ENCODE measurements at places on chromosomes 7 and 10.

GRCh38 chr7:151304856-151305255 lies 36.8 kb upstream of the NUB1 start:
- DNase-seq, result no peak

DNA sequence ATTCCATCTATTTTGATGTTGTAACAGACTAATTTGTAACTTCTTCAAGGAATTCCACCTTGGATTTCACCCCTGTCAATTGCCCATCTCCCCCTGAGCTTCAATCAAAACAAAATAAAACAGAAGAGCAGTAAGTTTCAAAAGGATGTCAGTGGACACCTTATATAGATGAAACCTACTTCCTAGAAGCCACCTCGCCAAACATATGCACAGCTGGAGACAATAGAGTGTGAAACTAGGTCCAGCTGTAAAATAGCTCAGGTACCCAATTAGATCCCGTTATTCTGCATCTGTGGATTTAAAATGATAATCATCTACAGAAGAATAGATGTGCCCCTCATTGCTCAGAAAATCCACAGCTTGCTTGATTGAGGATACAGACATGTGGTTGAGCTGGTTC lies 598.6 kb downstream of the SH2D4B start:
- no peak for DNase-seq

DNA sequence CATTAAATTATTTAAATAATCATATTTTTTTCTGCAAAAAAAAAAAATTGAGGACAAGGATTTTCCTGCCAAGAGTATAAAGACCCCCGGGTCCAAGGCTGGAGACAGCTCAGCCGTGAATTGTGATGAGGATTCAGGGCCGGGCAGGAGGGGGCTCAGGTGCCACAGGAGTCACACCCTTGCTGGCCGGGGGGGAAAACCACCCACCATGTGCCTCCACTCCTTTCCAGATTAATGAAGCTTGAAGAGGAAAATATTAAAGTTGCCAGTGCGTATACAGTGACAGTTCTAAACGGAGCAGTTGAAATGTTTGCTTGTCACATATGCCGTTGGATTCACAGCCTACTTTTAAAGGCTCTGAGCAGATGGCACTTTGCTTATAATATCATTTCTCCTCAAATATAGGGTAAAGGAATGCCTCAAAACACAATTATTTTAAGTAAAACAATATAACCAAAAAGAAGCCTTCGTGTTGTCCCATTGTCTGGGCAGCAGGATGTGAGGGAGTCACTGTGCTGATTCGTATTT lies 49.6 kb downstream of the ADARB2 start:
- no peak for DNase-seq

GRCh38 chr7:27410812-27411544 lies 168.4 kb downstream of the EVX1 start:
- DNase-seq, result no peak

DNA sequence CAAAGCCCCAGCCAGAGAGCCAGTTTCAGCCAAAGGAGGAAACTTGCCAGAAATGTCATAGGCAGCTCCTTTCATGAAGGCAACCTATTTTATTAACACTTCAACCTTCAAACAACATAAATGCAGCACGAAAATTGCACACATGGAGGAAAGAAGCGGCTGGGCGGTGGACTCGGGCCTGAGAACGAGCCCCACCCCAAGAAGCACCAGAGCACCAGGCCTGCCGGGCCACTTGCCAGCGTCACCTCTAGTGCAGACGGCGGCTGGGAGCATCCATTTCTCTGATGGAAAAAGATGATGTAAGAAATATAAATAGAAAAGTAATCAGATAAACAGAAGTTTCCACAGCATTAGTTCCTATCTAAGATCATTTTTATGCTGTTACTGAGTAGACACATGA lies 100.0 kb downstream of the TCERG1L start:
- DNase-seq, result no peak

DNA sequence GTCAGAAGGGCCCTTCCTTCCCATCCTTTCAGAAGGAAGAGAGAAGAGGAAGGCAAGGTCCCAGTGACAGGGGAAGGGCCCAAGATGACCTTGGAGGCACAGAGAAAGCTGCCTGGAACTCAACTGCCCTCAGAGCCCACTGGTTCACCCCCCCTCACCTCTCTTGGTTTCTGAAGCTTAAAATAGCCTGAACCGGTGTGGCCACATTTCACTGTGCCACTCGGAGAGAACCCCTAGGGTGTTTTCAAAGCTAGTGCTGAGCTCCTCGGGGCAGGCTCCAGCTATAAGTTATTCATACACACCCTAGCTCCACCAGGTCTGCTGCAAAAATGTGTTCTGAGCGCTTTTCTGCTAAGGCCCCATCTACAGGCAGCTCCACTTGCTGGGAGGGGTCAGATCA lies 60.9 kb upstream of the ADRB1 start:
- no peak for DNase-seq

DNA sequence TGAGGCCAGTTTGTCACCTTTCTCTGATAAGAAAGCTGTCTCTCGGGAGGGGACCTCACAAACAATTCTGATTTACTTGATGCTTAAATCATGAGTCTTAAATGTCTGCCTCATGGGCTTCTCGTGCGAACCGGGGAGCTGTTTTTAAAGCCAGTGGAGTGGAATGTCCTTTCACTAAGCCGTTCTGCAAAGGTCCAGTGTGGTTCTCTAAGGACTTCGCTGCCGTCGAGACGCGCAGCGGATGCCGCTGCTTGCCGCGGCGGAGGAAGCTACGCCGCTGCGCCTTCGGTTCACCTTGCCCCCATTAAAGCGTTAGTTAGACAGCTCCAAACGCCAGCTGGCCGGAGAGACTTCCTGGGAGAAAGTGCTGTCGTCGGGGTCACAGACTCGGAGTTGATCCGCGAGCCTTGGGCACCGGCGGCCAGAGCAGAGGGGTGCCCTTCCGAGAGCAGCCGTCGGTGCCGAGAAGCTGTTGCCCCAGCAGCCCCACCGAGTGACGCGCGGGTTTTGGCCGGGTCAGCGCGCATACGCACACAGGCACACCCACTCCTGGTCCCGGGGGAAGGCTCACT lies 1.3 kb upstream of the HMX3 start:
- DNase-seq, result no peak

- DNase-seq, result no peak
Observed at GRCh38 chr7:107527196-107527595, 36.5 kb downstream of the COG5 start.

DNA sequence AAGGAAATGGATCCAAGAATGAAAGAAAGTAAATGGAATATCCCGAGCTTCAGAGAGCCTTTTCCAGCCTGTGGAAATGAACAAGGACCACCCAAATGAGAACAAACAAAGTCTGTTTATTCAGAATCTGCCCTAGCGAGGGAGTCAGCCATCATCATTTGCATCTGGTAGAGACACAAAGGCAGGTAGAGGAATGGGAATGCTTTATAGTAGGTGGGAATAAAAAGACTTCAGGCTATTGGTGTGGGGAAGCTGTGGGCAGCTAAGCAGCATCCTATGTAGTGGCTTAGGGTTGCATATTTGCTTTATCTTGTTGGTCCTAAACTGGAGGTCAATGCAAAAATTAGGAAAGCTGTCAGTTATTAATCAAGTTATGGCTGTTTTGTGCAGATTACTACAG lies 9.2 kb upstream of the MRLN start:
- DNase-seq, result no peak

- no peak for DNase-seq
Observed at GRCh38 chr10:123390874-123391273, 236.7 kb downstream of the BUB3 start.

DNA sequence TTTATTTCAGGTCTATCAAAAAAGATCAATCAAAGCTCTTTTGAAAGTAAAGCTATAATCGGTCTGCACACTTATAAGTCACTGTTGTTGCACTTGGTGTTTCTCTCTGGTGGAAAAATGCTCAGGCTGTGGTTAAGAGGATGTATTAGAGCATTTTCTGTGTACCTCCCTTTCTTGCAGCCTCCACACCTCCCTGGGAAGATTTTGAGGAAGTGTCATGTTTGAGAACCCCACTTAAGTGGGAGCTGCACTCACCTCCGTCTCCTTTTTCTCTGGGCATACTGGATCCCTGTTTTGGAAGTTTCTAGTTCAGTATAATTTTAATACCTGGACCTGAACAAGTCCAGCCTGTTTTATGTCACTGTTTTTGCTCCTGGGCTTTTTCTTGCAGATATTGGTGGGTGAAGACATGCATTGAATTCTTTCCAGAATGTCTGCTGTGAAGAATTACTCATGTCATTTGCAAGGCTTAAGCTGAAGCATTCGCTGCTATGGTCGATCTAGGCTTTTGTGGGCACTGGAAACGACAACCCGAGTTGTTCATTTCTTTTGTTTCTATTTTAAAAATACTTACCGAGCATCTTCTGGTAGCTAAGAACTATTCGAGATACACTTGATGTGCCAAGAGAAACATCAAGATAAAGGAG lies 36.6 kb downstream of the TCF7L2 start:
- DNase-seq, result no peak

DNA sequence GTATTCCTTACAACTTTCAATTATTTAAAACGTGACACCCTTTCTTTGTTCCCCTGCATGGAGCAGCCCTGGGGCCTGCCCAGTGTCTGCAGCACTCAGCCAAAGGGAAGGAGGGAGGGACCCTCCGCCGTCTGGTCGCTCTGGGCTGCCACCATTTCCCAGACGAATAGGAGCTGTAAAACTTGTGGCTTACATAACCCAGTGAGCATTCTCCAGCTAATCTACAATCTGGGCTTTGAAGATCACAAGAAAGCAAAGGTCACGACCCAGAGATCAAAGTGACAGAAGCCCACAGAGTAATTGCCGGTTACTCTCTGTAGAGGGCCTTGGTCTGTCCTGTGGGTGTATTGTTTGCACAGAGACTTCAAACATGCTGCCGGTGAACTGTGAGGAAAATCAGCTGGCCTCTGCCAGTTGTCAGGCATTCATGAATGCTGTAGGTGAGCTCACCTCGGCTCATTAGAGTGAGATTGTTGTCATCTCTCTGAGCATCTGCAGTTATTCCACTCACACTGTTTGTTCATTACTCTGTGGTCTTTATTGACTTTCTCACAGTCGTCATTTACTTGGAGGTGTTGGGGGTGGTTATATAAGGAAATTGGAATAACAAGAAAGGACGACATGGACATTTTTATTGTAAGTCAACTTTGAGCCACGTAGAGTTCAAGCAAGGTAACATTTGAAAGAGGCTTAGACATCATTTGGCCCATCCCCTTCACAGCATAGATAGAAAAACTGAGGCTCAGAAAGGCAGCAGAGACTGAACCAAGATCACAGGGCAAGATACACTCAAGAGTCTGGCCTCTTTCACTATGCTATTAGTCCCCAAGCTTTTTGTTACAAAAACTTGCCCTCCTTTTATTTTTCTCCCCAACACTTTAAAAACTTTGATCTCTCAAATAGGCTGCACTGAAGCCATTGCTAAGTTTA lies 619.8 kb downstream of the LRMDA start:
- no peak for DNase-seq

DNA sequence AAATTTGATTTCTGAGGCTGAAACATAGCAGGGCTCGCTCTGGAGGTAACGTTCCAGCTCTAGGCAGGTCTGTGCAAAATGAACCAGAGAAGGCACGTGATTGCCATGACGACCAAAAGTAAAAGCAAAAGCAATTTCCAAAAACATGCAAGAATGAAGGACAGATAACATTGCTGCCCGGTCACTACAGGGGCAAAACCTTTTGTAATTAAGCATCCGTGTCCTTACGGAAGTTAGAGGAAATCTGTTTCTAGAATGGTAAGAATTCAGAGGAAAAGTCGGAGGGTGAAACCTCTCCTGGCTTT lies 2.9 kb downstream of the KLF6 start:
- DNase-seq, result no peak

GRCh38 chr10:3807211-3807927 lies 22.4 kb upstream of the KLF6 start:
- DNase-seq, result no peak
